Activated B cell treated with CpG ODN at 0.5 μM for 24 hours (primary cell): ENCODE measurements at places on chromosomes 3 and 15.
A peak's percentile ranks its signal among the peaks of the same experiment; 100 is the strongest.

GRCh38 chr3:135757421-135757820 is 208.1 kb upstream of the PPP2R3A start:
- H3K27ac ChIP-seq: no peak overlapping the region
- H3K4me3 ChIP-seq: no peak overlapping the region
- DNase-seq: no peak
- no peaks in the 10 kb centered on the region for H3K36me3 ChIP-seq
- H3K27me3 ChIP-seq: no peaks in the 10 kb centered on the region

DNA sequence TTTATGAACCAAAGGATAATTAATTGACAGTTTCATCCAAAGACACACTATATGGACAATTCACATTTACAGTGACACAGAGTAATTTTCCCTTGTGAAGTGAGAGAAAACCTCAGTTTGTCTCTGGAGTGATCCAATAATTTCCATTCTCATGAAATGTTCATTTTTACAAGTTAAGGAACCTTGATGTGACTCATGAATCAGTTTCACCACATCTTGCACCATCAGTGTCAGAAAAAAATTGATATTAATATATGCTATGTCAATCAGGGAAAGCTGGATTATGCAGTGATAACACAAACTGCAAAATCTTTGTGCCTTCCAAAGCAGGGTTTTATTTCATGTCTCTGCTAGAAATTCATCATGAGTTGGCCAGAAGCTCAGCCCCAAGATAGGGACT is 348.1 kb downstream of the ARPP21 start:
- no peak overlapping the region for H3K4me3 ChIP-seq
- no peak overlapping the region for H3K27ac ChIP-seq
- no peaks in the 10 kb centered on the region for H3K36me3 ChIP-seq
- DNase-seq: no peak
- H3K4me1 ChIP-seq: peaks cover under 1% of the 10 kb centered on the region

- H3K36me3 ChIP-seq: no peaks in the 10 kb centered on the region
- H3K27me3 ChIP-seq: no peaks in the 10 kb centered on the region
Observed at GRCh38 chr15:92277776-92278175, 115.9 kb upstream of the ST8SIA2 start.

DNA sequence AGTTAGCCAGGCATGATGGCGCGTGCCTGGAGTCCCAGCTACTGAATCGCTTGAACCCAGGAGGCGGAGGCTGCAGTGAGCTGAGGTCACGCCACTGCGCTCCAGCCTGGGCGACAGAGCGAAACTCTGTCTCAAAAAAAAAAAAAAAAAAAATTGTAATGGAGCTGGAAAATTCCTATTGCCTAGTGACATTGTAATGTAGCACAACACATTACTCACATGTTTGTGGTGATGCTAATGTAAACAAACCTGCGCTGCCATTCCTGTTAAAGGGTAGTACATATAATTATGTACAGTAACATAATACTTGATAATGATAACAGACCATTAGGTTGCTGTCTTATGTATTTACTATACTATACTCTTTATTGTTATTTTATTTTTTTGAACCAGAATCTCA is 39.1 kb downstream of the KNL1 start:
- no peak overlapping the region for H3K4me3 ChIP-seq
- H3K4me1 ChIP-seq: no peaks in the 10 kb centered on the region
- H3K36me3 ChIP-seq: peaks cover 5% of the 10 kb centered on the region
- no peaks in the 10 kb centered on the region for H3K27me3 ChIP-seq
- no peak overlapping the region for H3K27ac ChIP-seq
- DNase-seq: no peak

DNA sequence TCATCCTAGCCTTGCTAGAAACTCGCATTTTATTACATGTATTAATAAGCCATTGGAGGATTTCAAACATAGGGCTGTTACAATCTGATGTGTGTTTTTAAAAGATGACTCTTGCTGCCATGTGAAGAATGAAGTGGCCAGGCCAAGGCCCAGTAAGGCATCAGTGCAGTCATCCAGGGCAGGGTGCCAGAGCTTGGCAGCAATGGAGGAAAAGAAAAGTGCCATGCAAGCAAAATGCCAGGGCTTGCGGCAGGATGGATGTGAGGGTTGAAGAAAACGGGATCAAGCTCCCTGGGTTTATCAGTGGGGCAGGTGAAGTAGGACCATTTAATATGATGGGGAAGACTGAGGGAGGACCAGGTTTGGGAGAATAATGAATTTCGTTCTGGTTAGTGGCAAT is 183.6 kb downstream of the MINAR1 start:
- no peaks in the 10 kb centered on the region for H3K4me1 ChIP-seq
- H3K4me3 ChIP-seq: no peak overlapping the region
- H3K27ac ChIP-seq: no peak overlapping the region
- no peaks in the 10 kb centered on the region for H3K36me3 ChIP-seq
- H3K27me3 ChIP-seq: peaks cover 3% of the 10 kb centered on the region
- no peak for DNase-seq

DNA sequence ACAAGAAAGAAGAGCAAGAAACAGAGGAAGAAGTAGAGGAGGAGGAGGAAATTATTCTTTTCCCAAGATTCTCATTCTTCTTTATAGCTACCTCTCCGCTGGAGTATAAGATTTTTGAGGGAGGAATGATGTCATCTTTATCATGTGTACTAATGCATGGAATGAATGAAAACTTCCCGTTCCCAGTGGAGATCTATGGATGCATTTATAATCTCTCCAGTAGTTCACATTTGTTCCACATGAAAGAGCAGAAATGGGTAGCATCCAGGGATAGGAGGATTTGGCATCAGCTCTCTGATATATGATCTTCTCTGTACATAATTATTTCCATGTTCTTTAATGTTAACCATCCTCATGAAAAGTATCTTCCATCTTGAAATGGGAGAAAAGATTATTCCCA is 244.4 kb downstream of the ADAMTSL3 start:
- no peak for DNase-seq
- no peaks in the 10 kb centered on the region for H3K4me1 ChIP-seq
- H3K36me3 ChIP-seq: no peaks in the 10 kb centered on the region
- peaks cover 4% of the 10 kb centered on the region for H3K27me3 ChIP-seq
- H3K27ac ChIP-seq: no peak overlapping the region
- H3K4me3 ChIP-seq: no peak overlapping the region

GRCh38 chr3:182183716-182184430 is 472.1 kb downstream of the SOX2 start:
- no peak for DNase-seq
- no peak overlapping the region for H3K27ac ChIP-seq
- H3K27me3 ChIP-seq: no peaks in the 10 kb centered on the region
- H3K4me3 ChIP-seq: no peak overlapping the region

DNA sequence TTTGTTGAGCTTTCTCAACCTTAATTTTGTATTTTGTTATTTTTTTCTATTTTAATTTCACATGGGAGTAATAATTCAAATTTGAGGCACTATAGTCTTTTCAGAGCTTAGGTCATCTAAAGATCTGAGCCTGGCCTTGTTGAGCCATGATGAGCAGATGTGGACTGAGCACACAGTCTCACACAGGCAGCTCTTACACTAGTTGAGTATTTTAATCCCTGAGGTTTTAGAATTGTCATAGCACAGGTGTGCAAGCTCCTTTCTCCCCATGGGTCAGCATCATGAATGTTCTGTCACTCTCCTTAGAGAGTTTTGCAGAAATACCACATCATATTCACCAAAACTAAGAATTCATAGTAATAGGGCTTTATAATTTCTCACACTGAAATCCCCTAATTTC is 4.9 kb downstream of the ZBTB38 start:
- no peak overlapping the region for H3K4me3 ChIP-seq
- H3K27ac ChIP-seq: peak overlapping the region; percentile 56
- DNase-seq: no peak
- no peaks in the 10 kb centered on the region for H3K36me3 ChIP-seq

DNA sequence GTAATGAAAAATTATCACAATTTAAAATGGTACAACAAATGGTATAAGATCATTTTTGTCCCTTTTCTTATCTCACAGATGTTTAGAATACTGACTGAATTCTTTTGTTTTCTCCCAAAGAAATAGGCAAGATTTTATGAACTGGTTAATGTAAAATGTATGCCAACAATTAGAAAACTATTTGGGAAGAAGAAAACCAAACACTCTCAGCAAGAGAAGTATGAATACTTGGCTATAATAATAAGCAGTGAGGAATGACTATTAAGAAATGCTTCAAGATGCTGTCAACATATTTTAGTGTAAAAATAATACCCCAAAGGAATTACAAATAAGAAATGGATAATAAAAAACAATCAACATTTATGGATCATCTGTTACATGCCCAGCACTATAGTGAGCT is 18.5 kb downstream of the SHQ1 start:
- no peak overlapping the region for H3K4me3 ChIP-seq
- no peak overlapping the region for H3K27ac ChIP-seq
- H3K4me1 ChIP-seq: no peaks in the 10 kb centered on the region
- no peaks in the 10 kb centered on the region for H3K27me3 ChIP-seq
- DNase-seq: no peak
- peaks cover 61% of the 10 kb centered on the region for H3K36me3 ChIP-seq

- no peaks in the 10 kb centered on the region for H3K4me1 ChIP-seq
- H3K27ac ChIP-seq: no peak overlapping the region
- H3K36me3 ChIP-seq: peaks cover 1% of the 10 kb centered on the region
Observed at GRCh38 chr3:46830801-46831200, 32.4 kb downstream of the MYL3 start.

GRCh38 chr15:70023064-70023768 is 74.5 kb downstream of the TLE3 start:
- H3K27me3 ChIP-seq: peaks cover 2% of the 10 kb centered on the region
- no peak for DNase-seq
- no peaks in the 10 kb centered on the region for H3K36me3 ChIP-seq
- H3K4me3 ChIP-seq: peak overlapping the region; percentile 21

- no peak overlapping the region for H3K27ac ChIP-seq
- no peak for DNase-seq
- peaks cover 6% of the 10 kb centered on the region for H3K4me1 ChIP-seq
- H3K27me3 ChIP-seq: no peaks in the 10 kb centered on the region
- no peaks in the 10 kb centered on the region for H3K36me3 ChIP-seq
Observed at GRCh38 chr3:29415482-29416223, 134.8 kb downstream of the RBMS3 start.

- no peaks in the 10 kb centered on the region for H3K27me3 ChIP-seq
- H3K4me1 ChIP-seq: no peaks in the 10 kb centered on the region
- H3K36me3 ChIP-seq: peaks cover 78% of the 10 kb centered on the region
- no peak overlapping the region for H3K27ac ChIP-seq
- no peak overlapping the region for H3K4me3 ChIP-seq
- no peak for DNase-seq
Observed at GRCh38 chr3:11814663-11815062, 32.0 kb downstream of the TAMM41 start.

DNA sequence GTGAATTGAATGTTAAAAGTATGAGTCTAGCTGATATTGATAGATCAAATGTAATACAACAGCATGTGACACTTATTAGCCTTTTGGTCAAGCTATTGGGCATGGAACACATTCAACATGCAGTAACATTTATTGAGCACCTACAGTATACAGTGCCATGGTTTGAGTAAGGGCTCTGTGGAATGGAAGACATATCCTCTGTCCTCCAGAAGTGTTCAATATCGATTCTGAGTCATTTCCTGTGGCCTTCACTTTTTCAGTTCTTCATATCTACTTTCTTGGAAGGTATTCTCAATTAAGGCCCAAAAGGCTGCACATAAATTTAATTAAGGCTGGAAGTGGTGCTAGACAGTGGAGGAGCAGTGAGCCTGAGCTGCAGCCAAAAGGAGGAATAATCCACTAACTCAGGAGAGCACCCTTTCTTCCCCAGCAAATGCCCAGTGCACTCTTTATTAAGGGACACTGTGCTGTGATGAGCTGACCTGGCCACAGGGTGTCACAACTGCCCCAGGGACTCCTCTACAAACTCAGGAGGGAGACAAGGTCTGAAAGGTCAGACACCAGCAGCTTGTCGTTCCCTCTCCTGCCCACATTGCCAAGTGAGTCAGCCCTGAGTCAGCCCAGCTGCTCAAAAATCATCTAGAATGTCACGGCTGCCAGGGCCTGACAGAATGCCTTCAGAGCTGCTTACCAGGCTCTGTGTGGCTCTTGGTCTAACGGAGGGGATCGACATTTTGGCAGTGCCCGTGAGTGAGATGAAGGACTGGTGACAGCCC is 544.8 kb downstream of the AGBL1 start:
- no peak for DNase-seq
- no peaks in the 10 kb centered on the region for H3K4me1 ChIP-seq
- H3K36me3 ChIP-seq: no peaks in the 10 kb centered on the region
- no peaks in the 10 kb centered on the region for H3K27me3 ChIP-seq
- H3K4me3 ChIP-seq: no peak overlapping the region

GRCh38 chr3:138046955-138047354 is 37.0 kb downstream of the CLDN18 start:
- no peaks in the 10 kb centered on the region for H3K4me1 ChIP-seq
- H3K27ac ChIP-seq: no peak overlapping the region
- DNase-seq: no peak
- H3K36me3 ChIP-seq: no peaks in the 10 kb centered on the region
- no peak overlapping the region for H3K4me3 ChIP-seq

DNA sequence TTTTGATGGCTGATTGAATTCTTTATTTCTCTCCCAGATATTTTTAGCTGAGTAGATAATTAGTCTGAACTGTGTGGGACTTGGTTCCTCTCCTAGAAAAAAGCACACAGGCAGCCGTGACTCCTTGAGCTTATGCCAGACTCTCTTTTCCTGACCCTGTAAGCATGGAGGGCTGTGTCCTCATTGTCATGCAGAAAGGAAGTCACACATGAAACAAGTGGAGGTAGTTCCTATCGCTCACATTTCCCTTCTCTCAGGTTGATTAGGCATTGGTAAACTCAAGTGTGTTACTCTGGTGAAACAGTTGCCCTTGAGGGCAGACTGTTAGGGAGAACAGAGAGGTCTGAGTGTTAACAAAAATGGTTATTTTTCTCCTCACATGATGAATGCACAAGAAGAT is 6.3 kb upstream of the RTP4 start:
- no peaks in the 10 kb centered on the region for H3K4me1 ChIP-seq
- H3K36me3 ChIP-seq: no peaks in the 10 kb centered on the region
- H3K27ac ChIP-seq: no peak overlapping the region
- no peak overlapping the region for H3K4me3 ChIP-seq
- no peaks in the 10 kb centered on the region for H3K27me3 ChIP-seq

GRCh38 chr3:156705761-156706616 is 31.6 kb downstream of the TIPARP start:
- H3K27ac ChIP-seq: peak overlapping the region; percentile 46
- DNase-seq: no peak
- H3K27me3 ChIP-seq: no peaks in the 10 kb centered on the region
- H3K4me1 ChIP-seq: peaks cover 24% of the 10 kb centered on the region

GRCh38 chr15:99307735-99308134 is 56.5 kb downstream of the LRRC28 start:
- H3K27me3 ChIP-seq: no peaks in the 10 kb centered on the region
- H3K4me3 ChIP-seq: no peak overlapping the region
- H3K36me3 ChIP-seq: peaks cover 5% of the 10 kb centered on the region
- H3K4me1 ChIP-seq: no peaks in the 10 kb centered on the region
- DNase-seq: no peak
- H3K27ac ChIP-seq: no peak overlapping the region

GRCh38 chr3:138457863-138458735 is 23.7 kb downstream of the ESYT3 start:
- no peak for DNase-seq
- H3K4me1 ChIP-seq: no peaks in the 10 kb centered on the region
- H3K4me3 ChIP-seq: no peak overlapping the region
- no peak overlapping the region for H3K27ac ChIP-seq
- peaks cover 5% of the 10 kb centered on the region for H3K27me3 ChIP-seq
